ENCODE measurements at places on chromosomes 2 and 18. TPM values are rescaled to one million over a fixed set of nuclear protein-coding genes. Genes with fewer than 3 reads are reported as not detected.
A peak's percentile ranks its signal among the peaks of the same experiment; 100 is the strongest.

Gene GPR55
- total RNA-seq = not detected

Gene ASB1
- 35.7 TPM for total RNA-seq

- H3K27ac ChIP-seq = no peak overlapping the region
- no peak for DNase-seq
- no peak overlapping the region for H3K4me3 ChIP-seq
- H3K27me3 ChIP-seq = no peaks in the 10 kb centered on the region
Observed at GRCh38 chr2:53028225-53028624, 739.4 kb upstream of the CHAC2 start.

DNA sequence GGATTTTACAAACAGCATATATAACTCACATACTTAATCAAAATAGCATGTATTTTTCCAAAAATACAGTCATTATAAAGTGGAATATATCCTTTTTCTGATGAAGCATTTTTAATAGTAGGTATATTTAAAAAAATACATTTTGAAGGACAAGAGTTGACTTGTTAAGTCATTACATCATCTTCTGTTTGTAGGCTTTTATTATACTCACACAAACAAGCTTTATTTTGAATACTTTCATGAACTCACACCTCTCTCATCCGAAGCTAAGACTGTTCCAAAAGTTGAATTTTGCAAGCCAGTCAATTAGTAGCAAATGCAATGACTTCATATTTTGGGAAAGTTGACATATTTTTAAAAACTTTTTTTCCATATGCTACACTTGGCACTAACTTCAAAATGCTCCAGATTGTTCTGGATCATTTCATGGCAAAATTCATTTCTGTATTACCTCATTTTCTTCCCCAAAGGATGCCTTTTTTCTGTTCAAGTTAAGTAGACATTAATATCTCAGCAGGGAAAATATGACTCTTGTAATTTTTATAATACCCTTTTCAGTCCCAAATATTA, 68.5 kb upstream of the WDR75 start:
- no peaks in the 10 kb centered on the region for H3K27me3 ChIP-seq
- H3K27ac ChIP-seq = no peak overlapping the region
- DNase-seq = no peak

DNA sequence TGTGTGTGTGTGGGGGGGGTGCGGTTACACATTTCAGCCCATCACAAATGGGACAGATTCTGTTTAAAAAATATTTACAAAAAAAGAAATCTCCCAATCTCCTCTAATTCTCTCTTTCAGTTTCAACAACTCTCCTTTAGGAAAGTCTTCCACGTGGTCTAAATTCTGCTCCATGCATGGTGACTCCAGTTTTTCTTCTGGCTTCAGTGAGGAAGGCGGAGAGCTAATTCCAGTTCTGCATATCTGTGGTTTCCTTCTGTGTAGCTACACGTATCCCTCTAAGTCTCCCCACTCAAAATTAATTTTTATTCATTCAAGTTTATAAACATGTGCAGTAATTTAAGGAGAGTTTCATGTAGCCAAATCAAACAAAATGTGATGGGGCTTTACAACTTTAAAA, 111.6 kb downstream of the SLC4A3 start:
- peaks cover 4% of the 10 kb centered on the region for H3K27me3 ChIP-seq
- no peaks in the 10 kb centered on the region for H3K36me3 ChIP-seq
- no peak for DNase-seq
- H3K4me1 ChIP-seq = peaks cover 15% of the 10 kb centered on the region
- no peak overlapping the region for H3K4me3 ChIP-seq
- no peak overlapping the region for H3K27ac ChIP-seq

DNA sequence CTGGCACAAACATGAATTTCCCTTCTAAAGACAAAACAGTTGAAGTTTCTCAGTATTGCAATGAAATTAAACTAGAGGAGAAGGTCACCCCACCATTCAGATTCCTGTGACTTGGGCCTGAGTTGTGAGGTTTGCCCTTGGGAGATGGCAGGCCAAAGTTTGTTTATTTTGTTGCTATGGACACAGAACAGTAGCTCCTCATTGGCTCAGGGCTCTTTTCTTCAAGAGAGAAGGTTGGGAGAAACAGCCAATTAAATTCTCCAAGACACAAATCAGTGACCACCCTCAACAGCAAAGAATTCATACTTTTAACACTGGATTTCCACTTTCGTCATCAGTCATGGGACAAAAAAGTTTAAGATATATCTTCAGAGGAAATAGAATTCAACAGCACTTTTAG, at the start of gene FLACC1:
Gene FLACC1, minus strand, starts transcription at position 125 of the 400 bp plus-strand sequence. CDS start 5,941 bp downstream, outside the sequence.
- H3K36me3 ChIP-seq = peaks cover 11% of the 10 kb centered on the region
- H3K4me1 ChIP-seq = no peaks in the 10 kb centered on the region
- H3K4me3 ChIP-seq = no peak within 1 kb of the TSS
- H3K27me3 ChIP-seq = no peaks in the 10 kb centered on the region
- peak; percentile 61 for DNase-seq
